ENCODE measurements at places on chromosomes 1 and 21. TPM values are rescaled to one million over a fixed set of nuclear protein-coding genes. Genes with fewer than 3 reads are reported as not detected.
A peak's percentile ranks its signal among the peaks of the same experiment; 100 is the strongest.

DNA sequence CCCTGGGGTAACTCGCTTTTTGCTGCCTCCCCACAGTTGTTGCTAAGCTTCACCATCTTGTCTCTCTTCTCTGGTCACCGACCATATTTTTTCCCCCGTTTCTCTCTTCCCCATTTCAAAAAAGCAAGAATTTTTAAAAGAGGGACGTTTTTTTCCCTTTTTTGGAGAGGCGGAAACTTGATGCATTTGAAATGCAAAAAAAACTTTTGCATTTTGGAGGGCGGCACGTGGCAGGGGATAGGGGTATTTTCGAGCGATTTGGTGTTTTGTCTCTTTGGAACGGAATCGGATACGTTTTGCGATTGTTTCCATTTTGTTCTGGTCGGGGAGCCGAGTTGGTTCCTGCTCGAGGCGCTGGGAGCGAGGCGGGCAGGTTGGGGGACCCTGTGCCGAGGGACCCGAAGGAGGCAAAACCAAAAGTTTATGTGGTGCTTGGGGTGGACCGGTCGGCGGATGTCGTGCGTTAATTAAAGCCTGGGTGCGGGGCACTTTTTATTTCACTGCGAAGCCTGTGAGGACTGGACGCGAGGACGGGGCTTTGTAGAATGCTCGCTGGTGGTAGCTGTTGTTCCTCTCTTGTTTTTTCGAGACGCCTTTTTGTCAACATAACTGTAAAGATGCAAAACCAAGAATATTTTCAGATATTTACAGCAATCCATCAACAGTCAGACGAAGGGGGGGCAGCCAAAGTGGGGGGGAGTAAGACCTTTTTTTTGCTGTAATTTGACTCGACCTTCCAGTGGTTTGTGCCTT, 884 bp downstream of the H3-3A start:
- DNase-seq, result peak; percentile 51
- peaks cover 4% of the 10 kb centered on the region for H3K4me1 ChIP-seq
- H3K27me3 ChIP-seq, result no peaks in the 10 kb centered on the region
- peak overlapping the region; percentile 98 for H3K27ac ChIP-seq
- H3K4me3 ChIP-seq, result peak overlapping the region; percentile 86

DNA sequence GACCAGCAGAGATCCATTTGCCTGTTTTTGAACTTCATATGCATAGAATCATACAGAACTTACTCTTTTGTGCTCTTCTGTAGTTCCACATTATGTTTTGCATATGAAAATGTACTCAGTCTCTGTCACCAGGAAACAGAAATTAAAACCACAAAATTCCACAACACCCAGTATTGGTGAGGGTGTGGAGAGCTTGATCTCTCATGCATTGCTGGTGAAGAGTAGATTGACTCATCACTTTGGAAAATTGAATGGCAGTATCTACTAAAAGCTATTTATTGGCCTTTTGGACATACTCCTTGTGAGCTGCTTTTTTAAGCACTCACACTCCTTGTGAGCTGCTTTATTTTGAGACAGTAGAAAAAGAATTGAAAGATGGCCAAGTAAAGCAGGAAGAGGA, 43.3 kb downstream of the VTCN1 start:
- no peak overlapping the region for H3K27ac ChIP-seq
- no peaks in the 10 kb centered on the region for H3K27me3 ChIP-seq
- no peaks in the 10 kb centered on the region for H3K4me1 ChIP-seq
- no peaks in the 10 kb centered on the region for H3K36me3 ChIP-seq
- no peak for DNase-seq

The HFM1 gene
- total RNA-seq, result 8.2 TPM

GRCh38 chr21:38142224-38142623, 114.6 kb upstream of the KCNJ15 start:
- no peaks in the 10 kb centered on the region for H3K36me3 ChIP-seq
- H3K4me3 ChIP-seq, result no peak overlapping the region
- H3K27ac ChIP-seq, result no peak overlapping the region
- DNase-seq, result no peak

- H3K27ac ChIP-seq, result no peak within 1 kb of the TSS
- H3K27me3 ChIP-seq, result no peaks in the 10 kb centered on the region
- H3K4me3 ChIP-seq, result peak within 1 kb of the TSS; percentile 8
- H3K36me3 ChIP-seq, result no peaks in the 10 kb centered on the region
Observed at GRCh38 chr1:109248797-109249629, at the start of gene CELSR2. CELSR2 (plus strand) TSS chr1:109249539; CDS start chr1:109250080, 541 bp downstream.

DNA sequence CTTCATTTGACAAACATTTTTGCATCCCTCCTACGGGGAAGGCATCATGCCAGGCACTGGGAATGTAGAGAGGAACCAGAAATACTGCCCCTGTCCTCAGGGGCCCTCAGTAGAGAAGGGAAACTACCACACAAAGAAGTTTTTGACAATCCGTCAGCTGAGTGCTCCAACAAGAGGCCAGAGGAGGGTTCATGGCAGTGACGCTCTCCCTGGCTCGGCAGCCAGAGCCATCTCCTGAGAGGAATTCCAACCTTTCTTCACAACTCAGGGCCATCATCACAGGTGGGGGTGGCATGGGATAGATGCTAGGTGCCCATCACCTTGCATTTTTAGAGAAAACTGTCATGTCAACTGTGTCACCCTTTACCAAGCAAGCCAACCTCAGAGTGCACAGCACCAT, 154.1 kb downstream of the HIVEP3 start:
- no peaks in the 10 kb centered on the region for H3K27me3 ChIP-seq
- no peak for DNase-seq
- H3K36me3 ChIP-seq, result no peaks in the 10 kb centered on the region
- no peak overlapping the region for H3K27ac ChIP-seq
- no peak overlapping the region for H3K4me3 ChIP-seq
- H3K4me1 ChIP-seq, result no peaks in the 10 kb centered on the region

- H3K4me1 ChIP-seq, result no peaks in the 10 kb centered on the region
- H3K36me3 ChIP-seq, result no peaks in the 10 kb centered on the region
- H3K4me3 ChIP-seq, result no peak overlapping the region
- no peak overlapping the region for H3K27ac ChIP-seq
Observed at GRCh38 chr1:245742896-245743295, 588.1 kb downstream of the KIF26B start.

The KCNJ9 gene
- not detected for total RNA-seq

DNA sequence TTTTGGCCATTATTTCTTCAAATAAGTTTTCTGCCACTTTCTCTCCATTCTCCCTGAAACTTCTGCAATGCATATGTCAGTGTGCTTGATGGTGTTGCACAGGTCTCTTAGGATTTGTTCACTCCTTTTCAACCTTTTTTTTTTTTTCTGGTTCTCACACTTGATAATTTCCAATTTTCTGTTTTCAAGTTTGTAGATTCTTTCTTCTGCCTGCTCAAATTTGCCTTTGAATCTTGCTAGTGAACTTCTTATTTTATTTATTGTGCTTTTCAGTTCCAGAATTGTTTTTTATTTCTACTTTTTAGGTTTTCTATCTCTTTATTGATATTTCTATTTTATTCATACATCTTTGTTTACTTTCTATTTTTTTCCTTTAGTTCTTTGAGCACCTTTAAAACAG, 48.4 kb upstream of the PTPRC start:
- H3K36me3 ChIP-seq, result no peaks in the 10 kb centered on the region
- H3K4me3 ChIP-seq, result no peak overlapping the region
- H3K27ac ChIP-seq, result no peak overlapping the region
- no peak for DNase-seq

The FCMR gene
- not detected for total RNA-seq

The TP73 gene
- not detected for total RNA-seq

DNA sequence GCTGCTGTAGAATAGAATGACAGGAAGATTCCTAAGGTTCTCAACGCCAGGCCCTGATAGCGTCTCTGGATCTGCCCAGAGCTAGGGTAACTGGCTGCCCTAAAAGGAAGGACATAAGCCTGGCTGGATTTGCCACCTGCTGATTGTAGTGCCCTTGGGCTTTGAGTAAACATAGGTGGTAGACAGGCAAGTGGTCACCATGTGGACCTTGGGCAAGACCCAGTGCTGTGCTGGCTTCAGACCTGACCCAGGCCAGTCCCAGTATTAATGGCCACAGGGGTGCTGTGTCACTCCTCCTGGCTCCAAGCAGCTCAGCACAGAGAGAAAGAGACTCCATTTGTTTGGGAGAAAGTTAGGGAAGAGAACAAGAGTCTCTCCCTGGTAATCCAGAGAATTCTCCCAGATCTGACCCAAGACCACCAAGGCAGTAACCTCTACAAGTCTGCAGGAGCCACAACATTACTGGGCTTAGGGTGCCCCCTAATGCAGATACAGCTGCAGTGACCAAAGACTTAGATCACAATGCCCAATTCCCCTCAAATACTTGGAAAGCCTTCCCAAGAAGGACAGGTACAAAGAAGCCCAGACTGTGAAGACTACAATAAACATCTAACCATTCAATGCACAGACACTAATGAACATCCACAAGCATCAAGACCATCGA, 44.5 kb downstream of the PHTF1 start:
- no peak for DNase-seq
- no peak overlapping the region for H3K4me3 ChIP-seq
- H3K4me1 ChIP-seq, result no peaks in the 10 kb centered on the region
- H3K27me3 ChIP-seq, result no peaks in the 10 kb centered on the region
- no peaks in the 10 kb centered on the region for H3K36me3 ChIP-seq

The INAVA gene
- 1.5 TPM for total RNA-seq

The GFI1 gene
- 0.26 TPM for total RNA-seq

The HSD3B2 gene
- 0.49 TPM for total RNA-seq

DNA sequence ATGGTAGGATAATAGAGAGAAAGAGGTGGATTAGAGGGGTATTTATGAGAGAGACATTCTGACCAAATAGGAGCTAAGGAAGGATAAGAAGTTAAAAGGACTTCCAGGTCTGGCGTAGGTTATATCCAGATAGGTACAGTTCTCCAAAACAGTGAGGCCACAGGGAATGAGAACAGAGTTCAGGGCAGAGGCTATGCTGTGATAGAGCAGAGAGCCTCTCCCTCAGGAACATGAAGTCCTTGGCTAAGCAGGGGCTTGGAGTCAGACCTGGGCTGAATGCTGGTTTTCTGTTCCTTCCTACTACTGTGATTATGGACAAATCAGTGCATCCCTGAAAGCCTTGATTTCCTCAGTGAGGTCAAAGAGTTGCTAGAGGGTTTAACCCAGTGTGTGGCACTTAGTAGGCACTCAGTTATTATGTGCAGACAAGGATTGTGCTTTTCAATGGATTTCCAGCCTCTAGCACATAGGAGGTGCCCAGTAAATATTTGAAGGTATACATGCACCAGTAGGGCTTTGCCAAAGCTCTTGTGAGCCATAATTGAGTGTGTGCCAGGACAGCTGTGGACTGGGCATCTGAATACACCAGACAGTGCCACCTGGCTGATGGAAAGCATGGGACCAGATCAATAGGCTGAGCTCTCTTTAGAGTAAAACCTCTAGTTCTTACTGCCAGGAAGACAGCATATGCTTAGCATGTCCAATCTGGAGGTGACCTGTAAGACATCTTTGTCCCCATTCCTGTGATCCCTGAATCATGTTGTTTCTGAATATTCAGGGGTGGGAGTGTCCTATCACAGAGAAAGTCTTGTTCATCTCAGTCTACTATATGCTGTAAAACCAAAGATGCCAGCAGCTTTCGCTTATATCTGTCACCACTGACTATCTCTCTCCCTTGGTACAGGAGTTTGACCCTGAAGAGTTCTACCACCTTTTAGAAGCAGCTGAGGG, 111.1 kb downstream of the PIK3R3 start:
- DNase-seq, result no peak
- H3K36me3 ChIP-seq, result no peaks in the 10 kb centered on the region
- no peaks in the 10 kb centered on the region for H3K27me3 ChIP-seq
- H3K4me1 ChIP-seq, result no peaks in the 10 kb centered on the region
- no peak overlapping the region for H3K27ac ChIP-seq
- H3K4me3 ChIP-seq, result no peak overlapping the region

- no peak within 1 kb of the TSS for H3K4me3 ChIP-seq
- DNase-seq, result no peak
- no peaks in the 10 kb centered on the region for H3K4me1 ChIP-seq
- no peak within 1 kb of the TSS for H3K27ac ChIP-seq
- H3K27me3 ChIP-seq, result no peaks in the 10 kb centered on the region
Observed at GRCh38 chr1:151156515-151156819, at the start of gene TNFAIP8L2. TNFAIP8L2 (plus strand) TSS chr1:151156649; CDS start chr1:151158698, 2,049 bp downstream.

DNA sequence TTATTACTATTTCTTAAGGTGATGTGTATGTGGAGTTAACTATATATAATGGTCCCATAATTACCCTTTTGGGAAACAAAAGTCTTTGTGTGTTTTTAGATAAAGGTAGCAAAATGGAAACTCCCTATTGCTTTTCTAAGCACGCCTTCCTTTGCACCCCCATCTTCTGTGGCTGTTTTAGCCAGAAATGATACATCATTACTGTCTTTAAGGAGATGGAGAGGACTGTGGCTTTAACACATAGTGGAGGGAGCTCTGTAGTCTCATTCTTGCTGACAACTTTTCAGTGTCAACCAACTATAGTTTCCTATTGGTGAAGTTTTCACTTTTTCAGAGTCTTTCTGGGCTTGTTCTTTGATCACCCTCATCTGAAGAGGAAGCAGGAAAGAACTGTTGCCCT, 1.0 kb downstream of the APOBEC4 start:
- no peaks in the 10 kb centered on the region for H3K4me1 ChIP-seq
- H3K4me3 ChIP-seq, result no peak overlapping the region
- no peaks in the 10 kb centered on the region for H3K27me3 ChIP-seq
- no peak overlapping the region for H3K27ac ChIP-seq
- no peaks in the 10 kb centered on the region for H3K36me3 ChIP-seq

- H3K27me3 ChIP-seq, result no peaks in the 10 kb centered on the region
- no peak overlapping the region for H3K4me3 ChIP-seq
- no peaks in the 10 kb centered on the region for H3K36me3 ChIP-seq
- H3K4me1 ChIP-seq, result no peaks in the 10 kb centered on the region
- no peak overlapping the region for H3K27ac ChIP-seq
Observed at GRCh38 chr21:20419772-20420171, 578.4 kb upstream of the NCAM2 start.

- DNase-seq, result no peak
- H3K36me3 ChIP-seq, result no peaks in the 10 kb centered on the region
- no peaks in the 10 kb centered on the region for H3K4me1 ChIP-seq
- H3K27ac ChIP-seq, result no peak overlapping the region
- H3K4me3 ChIP-seq, result no peak overlapping the region
Observed at GRCh38 chr1:233815865-233816264, 88.6 kb upstream of the SLC35F3 start.

The CFAP141 gene
- total RNA-seq, result not detected

GRCh38 chr1:172826096-172826741, 167.3 kb downstream of the FASLG start:
- H3K36me3 ChIP-seq, result no peaks in the 10 kb centered on the region
- H3K4me3 ChIP-seq, result no peak overlapping the region
- peak; percentile 22 for DNase-seq

The AKR7A3 gene
- total RNA-seq, result not detected

GRCh38 chr1:6893388-6893787, 108.1 kb downstream of the CAMTA1 start:
- no peak overlapping the region for H3K27ac ChIP-seq
- H3K4me1 ChIP-seq, result no peaks in the 10 kb centered on the region
- no peak for DNase-seq
- no peaks in the 10 kb centered on the region for H3K36me3 ChIP-seq

- no peaks in the 10 kb centered on the region for H3K4me1 ChIP-seq
- H3K27ac ChIP-seq, result no peak overlapping the region
- H3K27me3 ChIP-seq, result no peaks in the 10 kb centered on the region
- no peaks in the 10 kb centered on the region for H3K36me3 ChIP-seq
- no peak for DNase-seq
Observed at GRCh38 chr1:42046761-42047507, 106.3 kb upstream of the GUCA2B start.

GRCh38 chr1:227395426-227396028, 77.2 kb upstream of the CDC42BPA start:
- no peaks in the 10 kb centered on the region for H3K36me3 ChIP-seq
- H3K27me3 ChIP-seq, result no peaks in the 10 kb centered on the region
- DNase-seq, result no peak
- no peaks in the 10 kb centered on the region for H3K4me1 ChIP-seq

All from uterus (tissue), 4 donors.